Chondrocyte (in vitro differentiated cells): ENCODE measurements at places on chromosomes 16 and 17. TPM values are rescaled to one million over a fixed set of nuclear protein-coding genes. Genes with fewer than 3 reads are reported as not detected.
A peak's percentile ranks its signal among the peaks of the same experiment; 100 is the strongest.

GRCh38 chr17:879546-880442 lies 97.6 kb downstream of the MRM3 start:
- no peak for DNase-seq
- no peaks in the 10 kb centered on the region for H3K27me3 ChIP-seq
- peaks cover 76% of the 10 kb centered on the region for H3K4me1 ChIP-seq
- H3K27ac ChIP-seq = peak overlapping the region; percentile 89
- no peaks in the 10 kb centered on the region for H3K36me3 ChIP-seq

GRCh38 chr16:56332464-56333079 lies 92.8 kb downstream of the AMFR start:
- no peaks in the 10 kb centered on the region for H3K27me3 ChIP-seq
- no peaks in the 10 kb centered on the region for H3K36me3 ChIP-seq
- H3K27ac ChIP-seq = no peak overlapping the region
- H3K4me3 ChIP-seq = no peak overlapping the region
- H3K4me1 ChIP-seq = peaks cover 5% of the 10 kb centered on the region

DNA sequence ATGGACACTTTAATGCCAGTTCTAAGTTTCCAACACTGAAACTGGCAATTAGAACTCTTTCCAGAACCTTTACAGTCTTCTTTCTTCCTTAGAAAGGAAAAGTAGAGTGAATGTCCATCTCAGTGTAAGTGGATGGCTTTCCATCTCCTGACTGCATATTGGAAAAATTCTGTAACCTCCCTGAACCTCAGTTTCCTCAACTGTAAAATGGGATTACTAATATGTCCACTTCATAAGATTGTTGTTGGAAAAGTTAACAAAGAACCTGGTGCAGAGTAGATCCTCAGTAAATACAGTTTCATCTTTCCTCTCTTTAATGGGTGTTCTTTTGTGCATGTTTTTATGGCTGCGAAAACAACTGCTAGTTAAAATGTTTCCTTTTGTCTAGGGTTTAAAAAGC lies 2.6 kb downstream of the TMEM98 start:
- H3K4me1 ChIP-seq = peaks cover 14% of the 10 kb centered on the region
- H3K4me3 ChIP-seq = no peak overlapping the region
- no peak overlapping the region for H3K27ac ChIP-seq
- DNase-seq = no peak

- H3K4me3 ChIP-seq = no peak overlapping the region
- no peaks in the 10 kb centered on the region for H3K27me3 ChIP-seq
- H3K27ac ChIP-seq = peak overlapping the region; percentile 8
- no peaks in the 10 kb centered on the region for H3K36me3 ChIP-seq
These were observed 22.7 kb downstream of the CYTH1 start for GRCh38 chr17:78759203-78759968.

DNA sequence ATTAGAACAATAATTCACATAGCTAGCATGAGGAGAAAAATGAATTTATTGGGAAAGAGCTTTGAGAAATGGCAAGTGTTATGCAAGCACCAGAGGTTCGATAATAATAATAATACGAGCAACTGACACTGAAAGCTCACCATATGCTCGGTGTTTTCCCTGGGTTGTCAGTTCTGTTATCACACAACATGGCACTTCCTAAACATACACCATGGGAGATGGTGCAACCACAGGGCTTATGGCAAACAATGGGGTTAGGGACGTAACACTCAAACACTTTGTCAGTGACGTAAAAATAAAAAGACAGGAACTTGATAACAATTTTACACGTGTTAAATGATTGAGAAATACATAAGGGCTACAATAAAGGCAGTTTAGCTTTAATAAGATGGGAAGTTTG lies 23.7 kb downstream of the OR1D5 start:
- DNase-seq = no peak
- H3K4me3 ChIP-seq = no peak overlapping the region
- H3K4me1 ChIP-seq = no peaks in the 10 kb centered on the region
- no peaks in the 10 kb centered on the region for H3K36me3 ChIP-seq
- H3K27me3 ChIP-seq = peaks cover 18% of the 10 kb centered on the region

- peak within 1 kb of the TSS; percentile 95 for H3K27ac ChIP-seq
- H3K27me3 ChIP-seq = no peaks in the 10 kb centered on the region
- H3K4me3 ChIP-seq = peak within 1 kb of the TSS; percentile 5
- peaks cover 50% of the 10 kb centered on the region for H3K4me1 ChIP-seq
- peaks cover 1% of the 10 kb centered on the region for H3K36me3 ChIP-seq
These were observed at the start of gene KRTAP2-3 for GRCh38 chr17:41060052-41060604. Gene KRTAP2-3, minus strand, starts transcription at chr17:41060114. Its CDS starts 64 bp downstream, at chr17:41060050.

GRCh38 chr17:29577001-29577370 lies 8.5 kb downstream of the TP53I13 start:
- no peaks in the 10 kb centered on the region for H3K27me3 ChIP-seq
- H3K4me1 ChIP-seq = peaks cover 10% of the 10 kb centered on the region
- H3K36me3 ChIP-seq = peaks cover 16% of the 10 kb centered on the region
- no peak for DNase-seq

GRCh38 chr16:68387301-68387700 lies 61.0 kb downstream of the SMPD3 start:
- H3K36me3 ChIP-seq = no peaks in the 10 kb centered on the region
- peaks cover 9% of the 10 kb centered on the region for H3K27me3 ChIP-seq
- H3K4me1 ChIP-seq = no peaks in the 10 kb centered on the region
- H3K4me3 ChIP-seq = no peak overlapping the region

GRCh38 chr16:79320956-79321355 lies 279.6 kb downstream of the MAF start:
- peaks cover 57% of the 10 kb centered on the region for H3K27me3 ChIP-seq
- no peak for DNase-seq
- H3K27ac ChIP-seq = no peak overlapping the region
- no peaks in the 10 kb centered on the region for H3K36me3 ChIP-seq
- H3K4me3 ChIP-seq = no peak overlapping the region

DNA sequence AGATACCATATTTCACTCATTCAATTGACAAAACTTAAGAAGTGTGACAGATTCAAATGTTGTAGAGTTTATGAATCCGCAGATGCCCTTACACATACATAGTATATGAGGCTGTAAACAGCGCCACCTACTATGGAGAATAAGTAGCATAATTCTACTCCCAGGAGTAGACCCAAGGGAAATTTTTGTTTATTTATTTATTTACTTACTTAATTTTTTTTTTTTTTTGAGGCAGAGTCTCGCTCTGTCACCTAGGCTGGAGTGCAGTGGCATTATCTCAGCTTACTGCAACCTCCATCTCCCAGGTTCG lies 35.5 kb downstream of the GAN start:
- DNase-seq = no peak
- H3K36me3 ChIP-seq = peaks cover 12% of the 10 kb centered on the region
- H3K4me1 ChIP-seq = peaks cover 8% of the 10 kb centered on the region

- H3K27me3 ChIP-seq = no peaks in the 10 kb centered on the region
- DNase-seq = no peak
- no peak overlapping the region for H3K4me3 ChIP-seq
- H3K27ac ChIP-seq = no peak overlapping the region
These were observed 325.8 kb downstream of the CBLN1 start for GRCh38 chr16:48955837-48956236.

GRCh38 chr17:44217738-44218343 lies 1.6 kb downstream of the UBTF start:
- peaks cover 29% of the 10 kb centered on the region for H3K4me1 ChIP-seq
- H3K27me3 ChIP-seq = no peaks in the 10 kb centered on the region
- H3K36me3 ChIP-seq = peaks cover 22% of the 10 kb centered on the region
- H3K4me3 ChIP-seq = peak overlapping the region; percentile 70

DNA sequence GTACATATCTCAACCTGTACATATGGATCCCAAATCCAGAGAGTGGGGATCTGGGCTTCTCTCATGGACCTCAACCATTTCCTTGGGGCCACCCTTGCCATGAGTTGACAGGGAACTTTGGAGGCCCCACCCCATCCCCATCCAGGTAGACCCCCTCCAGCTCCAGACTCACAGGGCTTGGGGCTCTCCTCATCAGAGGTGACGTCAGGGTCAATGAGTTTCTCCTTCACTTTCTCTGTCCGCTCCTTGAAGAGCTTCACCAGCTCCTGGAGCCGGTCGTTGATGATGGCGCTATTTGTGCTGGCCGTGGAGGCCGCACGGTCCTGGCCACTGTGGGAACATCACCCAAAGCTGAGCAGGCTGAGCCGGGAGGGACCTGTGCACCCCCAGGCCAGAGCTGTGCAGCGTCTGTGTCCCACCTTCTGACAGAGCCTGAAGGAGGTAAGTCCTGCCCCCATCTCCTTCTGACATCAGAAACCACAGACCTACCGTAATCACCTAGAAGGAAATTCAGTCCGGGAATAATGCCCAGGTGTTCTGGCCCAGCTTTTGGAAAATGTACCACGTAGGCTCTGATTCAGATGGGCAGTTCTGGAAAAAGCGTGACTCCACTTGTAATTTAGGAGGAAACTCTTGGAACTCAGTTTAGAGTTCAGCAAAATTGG lies 50.6 kb downstream of the CNGB1 start:
- no peaks in the 10 kb centered on the region for H3K4me1 ChIP-seq
- peaks cover 2% of the 10 kb centered on the region for H3K27me3 ChIP-seq
- no peak for DNase-seq
- H3K36me3 ChIP-seq = no peaks in the 10 kb centered on the region
- H3K27ac ChIP-seq = no peak overlapping the region

DNA sequence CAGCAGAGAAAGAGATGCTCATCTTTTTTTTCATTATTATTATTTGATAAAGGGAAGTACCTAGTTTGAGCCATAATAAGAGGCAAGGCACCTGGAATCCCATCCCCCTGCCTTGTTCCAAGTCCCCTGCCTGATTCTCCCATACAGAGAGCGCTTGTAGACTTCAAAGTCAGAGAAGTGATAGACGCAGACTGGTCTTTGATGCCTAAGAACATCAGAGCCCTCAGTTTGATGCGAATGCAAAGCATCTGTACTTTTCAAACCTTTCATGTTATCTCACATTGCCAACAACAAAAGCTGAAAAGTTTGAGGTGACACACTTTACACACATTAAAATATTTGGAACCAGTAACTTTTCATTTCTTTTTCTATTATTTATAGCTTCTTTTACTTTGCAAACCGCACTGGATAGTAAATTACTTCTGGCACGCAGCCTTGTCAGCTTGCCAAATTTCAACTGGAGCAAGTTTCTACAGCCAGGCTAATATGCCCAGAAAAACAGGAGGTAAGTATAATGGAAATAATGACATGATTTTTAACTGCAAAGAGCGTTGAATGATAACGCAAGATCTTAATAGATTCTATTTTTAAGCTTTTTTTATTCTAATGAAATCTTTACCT lies 5.9 kb upstream of the UTP6 start:
- peaks cover 15% of the 10 kb centered on the region for H3K4me1 ChIP-seq
- DNase-seq = no peak
- peaks cover 3% of the 10 kb centered on the region for H3K27me3 ChIP-seq
- no peak overlapping the region for H3K4me3 ChIP-seq

DNA sequence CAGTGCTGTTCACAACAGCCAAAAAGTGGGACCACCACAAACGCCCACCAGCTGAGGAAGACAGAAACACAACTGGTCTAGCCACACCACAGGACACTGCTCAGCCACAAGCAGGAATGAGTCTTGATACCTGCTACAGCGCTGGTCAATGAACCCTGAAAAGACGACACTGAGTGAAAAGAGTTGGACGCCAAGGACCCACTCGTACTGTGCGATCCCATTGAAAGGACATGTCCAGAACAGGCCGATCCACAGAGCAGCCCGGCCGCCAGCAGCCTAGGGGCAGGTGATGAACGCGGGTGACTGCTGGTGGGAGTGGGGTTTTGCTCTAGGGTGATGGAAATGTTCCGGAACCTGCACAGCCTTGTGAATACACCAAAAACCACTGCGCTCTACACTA lies 10.6 kb upstream of the SLC38A8 start:
- H3K27ac ChIP-seq = no peak overlapping the region
- DNase-seq = peak; percentile 77
- no peaks in the 10 kb centered on the region for H3K27me3 ChIP-seq
- H3K36me3 ChIP-seq = peaks cover 34% of the 10 kb centered on the region

GRCh38 chr17:45849536-45849990 lies 4.9 kb downstream of the SPPL2C start:
- no peak overlapping the region for H3K4me3 ChIP-seq
- H3K27me3 ChIP-seq = peaks cover 19% of the 10 kb centered on the region
- no peak overlapping the region for H3K27ac ChIP-seq
- H3K4me1 ChIP-seq = no peaks in the 10 kb centered on the region

- peak; percentile 63 for DNase-seq
- H3K27me3 ChIP-seq = no peaks in the 10 kb centered on the region
- H3K36me3 ChIP-seq = peaks cover 22% of the 10 kb centered on the region
- H3K4me3 ChIP-seq = no peak overlapping the region
These were observed 21.7 kb downstream of the CARHSP1 start for GRCh38 chr16:8847145-8847544.

DNA sequence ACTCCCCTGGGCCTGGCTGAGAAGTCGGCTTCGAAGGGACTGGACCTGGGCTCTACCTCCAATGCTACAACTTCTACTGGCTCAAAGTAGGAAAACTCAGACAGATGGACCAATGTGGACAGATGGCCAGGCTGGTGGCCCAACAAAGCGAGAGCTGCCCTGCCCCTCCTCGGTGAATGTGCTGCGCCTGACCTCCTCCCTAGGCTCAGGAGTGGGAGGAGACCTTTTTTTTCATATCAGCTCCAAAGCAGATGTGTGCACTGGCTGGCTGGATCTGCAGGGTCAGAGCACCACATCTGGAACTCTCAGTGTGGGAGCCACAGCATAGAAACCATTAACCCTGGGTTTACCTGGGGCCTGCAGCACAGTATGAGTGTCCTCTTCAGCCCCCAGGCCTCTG lies 20.8 kb downstream of the ATP6V0D1 start:
- H3K36me3 ChIP-seq = no peaks in the 10 kb centered on the region
- H3K4me3 ChIP-seq = no peak overlapping the region
- DNase-seq = no peak
- no peaks in the 10 kb centered on the region for H3K27me3 ChIP-seq
- peak overlapping the region; percentile 80 for H3K27ac ChIP-seq

- H3K27ac ChIP-seq = no peak overlapping the region
- H3K27me3 ChIP-seq = no peaks in the 10 kb centered on the region
- peaks cover 20% of the 10 kb centered on the region for H3K4me1 ChIP-seq
- no peak for DNase-seq
These were observed 7.3 kb upstream of the TSPOAP1 start for GRCh38 chr17:58335779-58336455.

- H3K36me3 ChIP-seq = no peaks in the 10 kb centered on the region
- no peak for DNase-seq
- H3K27me3 ChIP-seq = no peaks in the 10 kb centered on the region
These were observed 503.4 kb upstream of the CDH8 start for GRCh38 chr16:62539657-62540056.

- no peak overlapping the region for H3K4me3 ChIP-seq
- peak overlapping the region; percentile 66 for H3K27ac ChIP-seq
- H3K27me3 ChIP-seq = no peaks in the 10 kb centered on the region
- H3K36me3 ChIP-seq = no peaks in the 10 kb centered on the region
- DNase-seq = no peak
- peaks cover 37% of the 10 kb centered on the region for H3K4me1 ChIP-seq
These were observed 164.1 kb downstream of the CMIP start for GRCh38 chr16:81608523-81609209.

CFAP119 gene
- 6.3 to 10.0 TPM (median 7.1 TPM) in 3 replicates for total RNA-seq

ZFP90 gene
- total RNA-seq = 29.7 to 35.1 TPM (median 32.5 TPM) in 3 replicates

CEP95 gene
- total RNA-seq = 29.2 to 34.0 TPM (median 29.6 TPM) in 3 replicates

HASPIN gene
- 2.1 to 2.6 TPM (median 2.2 TPM) in 3 replicates for total RNA-seq

HSD17B1 gene
- total RNA-seq = 1.4 to 2.6 TPM (median 1.4 TPM) in 3 replicates

PLXDC1 gene
- 11.1 to 40.5 TPM (median 37.4 TPM) in 3 replicates for total RNA-seq

DNAAF8 gene
- 2.0 to 2.6 TPM (median 2.2 TPM) in 3 replicates for total RNA-seq

CHAD gene
- 0.12 TPM in 1 of 3 replicates, not detected in the others for total RNA-seq

INCA1 gene
- total RNA-seq = 0.74 to 1.5 TPM (median 0.85 TPM) in 3 replicates

KCNJ2 gene
- total RNA-seq = 0.07 TPM in 1 of 3 replicates, not detected in the others

LRRC46 gene
- total RNA-seq = 0.35 to 0.65 TPM in 2 of 3 replicates, not detected in the other

ASIC2 gene
- total RNA-seq = not detected in 3 replicates

DEXI gene
- total RNA-seq = 37.2 to 41.1 TPM (median 40.6 TPM) in 3 replicates

ZG16 gene
- total RNA-seq = not detected in 3 replicates

CHD3 gene
- total RNA-seq = 129 to 138 TPM (median 134 TPM) in 3 replicates

TNP2 gene
- total RNA-seq = not detected in 3 replicates

ABI3 gene
- not detected in 3 replicates for total RNA-seq

RTN4RL1 gene
- total RNA-seq = 0.47 to 0.95 TPM (median 0.68 TPM) in 3 replicates
